ENCODE measurements at places on chromosomes 1 and 21. TPM values are rescaled to one million over a fixed set of nuclear protein-coding genes. Genes with fewer than 3 reads are reported as not detected.

GRCh38 chr1:2639607-2640521 is 7.0 kb upstream of the MMEL1 start:
- DNase-seq: no peak

DNA sequence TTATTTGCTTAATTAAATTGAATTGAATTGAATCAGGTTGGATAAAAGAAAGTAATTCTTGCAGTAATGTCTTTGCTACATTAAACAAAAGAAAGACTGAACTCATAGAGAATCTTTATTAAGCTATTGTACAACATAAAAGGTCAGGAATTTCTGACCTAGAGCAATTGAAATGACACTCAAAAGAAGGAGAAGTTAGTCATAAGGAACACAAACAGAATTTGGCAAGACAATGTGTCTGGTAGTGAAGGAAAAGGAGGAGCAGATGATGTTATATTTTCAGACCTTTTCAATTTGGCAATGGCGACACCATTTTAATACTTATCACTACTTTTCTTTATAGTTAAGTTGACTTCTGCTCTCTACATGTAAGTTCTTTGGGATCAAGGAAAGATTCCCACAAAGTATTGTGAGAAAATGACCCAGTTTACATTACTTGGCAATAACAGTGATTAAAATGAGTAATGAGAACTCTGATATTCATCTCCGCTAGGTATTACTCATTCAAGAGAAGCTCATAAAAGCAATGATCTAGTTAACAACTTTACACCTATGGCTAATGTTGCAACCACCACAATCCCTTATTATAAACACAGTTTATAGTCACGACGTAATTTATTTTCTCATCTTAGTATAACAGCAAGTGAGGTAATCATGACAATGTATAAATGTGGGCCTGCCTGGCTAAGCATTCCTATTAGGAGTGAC is 14.7 kb upstream of the KRTAP21-1 start:
- DNase-seq: no peak

GRCh38 chr1:209746451-209747165 is 9.2 kb upstream of the TRAF3IP3 start:
- peak; percentile 31 for DNase-seq

- no peak for DNase-seq
These were observed 50.3 kb downstream of the ITPKB start for GRCh38 chr1:226688808-226689207.

DNA sequence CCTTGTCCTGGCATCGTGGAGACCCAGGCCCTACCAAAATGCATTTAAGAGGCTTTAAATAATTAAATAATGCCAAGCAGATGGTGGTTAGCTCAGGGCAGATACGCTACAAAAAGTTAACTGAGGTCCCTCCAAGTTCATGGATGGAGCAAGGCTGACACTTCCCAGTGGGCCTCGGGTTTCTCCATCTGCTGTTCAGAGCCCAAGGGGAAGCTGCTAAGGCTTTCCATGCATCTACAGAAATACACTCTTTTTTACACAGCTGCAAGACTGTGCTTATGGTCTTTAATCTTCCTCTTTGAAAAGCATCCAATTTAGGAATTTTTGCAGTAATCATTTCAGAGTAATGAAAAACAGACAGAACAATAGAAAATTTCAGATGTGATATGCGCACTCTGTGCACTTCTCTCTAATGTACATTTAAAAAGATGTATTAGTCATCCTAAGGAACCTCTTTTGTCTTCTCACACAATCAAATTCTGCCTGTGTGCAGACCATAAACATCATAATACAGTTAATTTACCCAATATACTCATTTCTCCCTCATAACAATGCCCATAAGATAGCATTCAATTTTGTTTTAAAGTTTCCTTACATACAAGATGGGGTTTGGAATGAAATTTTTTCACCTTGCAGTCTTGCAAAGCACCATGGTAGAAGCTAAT is 173.2 kb upstream of the ATP1B1 start:
- no peak for DNase-seq

- peak; percentile 4 for DNase-seq
These were observed 604.6 kb downstream of the LRRIQ3 start for GRCh38 chr1:73593364-73593763.

GRCh38 chr1:213256438-213257087 is 205.5 kb downstream of the RPS6KC1 start:
- DNase-seq: no peak

DNA sequence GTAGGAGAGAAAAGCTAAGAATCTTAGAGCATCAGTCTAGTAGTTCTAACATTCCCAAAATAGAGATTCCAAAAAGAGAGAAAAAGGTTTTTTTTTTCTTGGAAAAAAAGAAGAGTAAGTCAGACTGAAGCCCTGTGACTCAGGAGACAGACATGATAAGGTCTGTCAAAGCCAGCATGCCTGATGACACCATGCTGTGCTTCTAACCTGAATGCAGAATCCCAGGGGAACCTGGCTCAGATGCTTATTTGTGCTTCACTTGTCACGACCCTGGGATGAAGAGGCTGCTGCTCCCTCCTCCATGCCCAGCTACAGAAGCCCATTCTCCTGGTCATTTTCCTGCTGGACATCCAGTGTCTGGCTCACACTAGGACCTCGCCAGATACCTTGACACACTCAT is 44.3 kb downstream of the ERICH3 start:
- no peak for DNase-seq

Gene CXADR
- 0.32 TPM for total RNA-seq

Gene PAQR6
- total RNA-seq: 0.43 TPM

Measured in fibroblast of villous mesenchyme (primary cell).